Stimulated activated CD8-positive, alpha-beta memory T cell treated with anti-CD3 and anti-CD28 coated beads, Interleukin-7, amount 100 ng/mL, for 1 hour (primary cell): ENCODE measurements at places on chromosomes 1 and 21.

GRCh38 chr21:44884097-44884496 lies 10.6 kb upstream of the PTTG1IP start:
- no peak for DNase-seq

- DNase-seq: no peak
Observed at GRCh38 chr1:115091572-115091971, 2.3 kb upstream of the TSPAN2 start.

DNA sequence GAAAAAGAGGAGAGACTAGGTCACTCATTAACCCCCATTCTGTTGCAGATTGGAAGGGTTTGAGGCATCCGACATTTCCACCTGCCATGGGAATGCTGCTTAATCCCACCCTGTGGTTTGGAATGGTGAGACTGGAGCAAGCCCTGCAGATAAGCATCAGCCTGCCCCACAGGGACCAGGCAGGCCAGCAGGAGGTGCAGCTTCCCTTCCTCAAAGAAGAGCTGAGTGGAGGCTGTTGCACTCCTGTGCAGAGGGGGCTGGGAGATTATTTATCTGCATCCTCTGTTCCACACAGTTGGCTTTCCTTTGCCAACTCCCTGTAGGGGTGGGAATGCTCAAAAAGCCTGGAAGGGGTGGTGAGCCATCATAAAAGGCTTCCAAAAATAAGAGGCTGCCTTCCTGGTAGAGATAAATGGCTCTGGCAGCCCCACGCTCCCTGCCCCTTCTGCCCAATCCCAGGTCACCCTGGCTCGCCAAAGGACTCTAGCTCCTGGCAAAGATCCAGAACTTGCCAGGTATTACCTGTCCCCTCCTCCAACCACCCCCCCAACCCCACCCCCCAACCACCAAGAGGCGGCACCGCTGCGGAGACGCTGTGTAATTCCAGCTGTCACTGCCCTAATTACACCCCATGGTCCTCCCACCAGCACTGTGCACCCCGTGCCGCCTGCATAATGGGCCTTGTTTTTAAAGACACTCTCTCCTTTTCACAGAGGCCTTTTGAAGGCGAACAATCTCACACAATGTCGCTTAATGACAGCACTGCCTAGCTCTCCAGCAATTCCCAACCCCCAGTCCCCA lies 83.0 kb upstream of the ZC3H12A start:
- DNase-seq: no peak

DNA sequence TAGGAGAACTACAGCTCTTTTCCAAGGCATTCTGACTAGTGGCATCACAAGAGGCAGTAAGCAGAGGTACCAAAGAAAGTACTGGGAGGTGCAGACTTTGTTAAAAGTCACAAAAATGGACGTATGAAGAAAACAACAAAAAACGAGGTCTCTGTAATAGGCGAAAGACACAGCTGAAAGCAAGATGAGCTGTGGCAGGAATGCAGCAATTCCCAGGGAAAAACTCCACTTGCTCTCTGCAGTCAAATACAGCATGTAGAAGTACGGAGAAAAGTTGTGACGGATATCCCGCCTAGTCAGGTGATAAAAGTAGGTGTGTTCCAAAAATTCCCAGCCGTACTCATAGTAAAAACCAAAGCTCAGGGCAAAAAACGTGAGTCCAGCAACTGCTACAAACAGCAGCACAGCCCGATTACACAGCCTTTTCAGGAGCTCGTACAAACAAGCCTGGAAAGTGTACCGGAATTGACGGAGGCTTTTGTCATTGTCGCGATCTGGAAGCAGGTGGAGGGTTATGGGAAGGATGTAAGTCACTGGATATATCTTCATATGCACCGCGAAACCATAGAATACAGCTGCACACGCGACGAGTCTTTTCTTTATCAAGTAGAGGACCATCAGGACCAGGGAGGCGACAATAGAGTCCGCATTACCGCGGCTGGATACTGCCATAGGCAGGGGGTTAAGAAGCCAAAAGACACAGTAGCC lies 979 bp downstream of the PIGM start:
- DNase-seq: no peak

- no peak for DNase-seq
Observed at GRCh38 chr1:107434361-107434693, 293.5 kb downstream of the NTNG1 start.

DNA sequence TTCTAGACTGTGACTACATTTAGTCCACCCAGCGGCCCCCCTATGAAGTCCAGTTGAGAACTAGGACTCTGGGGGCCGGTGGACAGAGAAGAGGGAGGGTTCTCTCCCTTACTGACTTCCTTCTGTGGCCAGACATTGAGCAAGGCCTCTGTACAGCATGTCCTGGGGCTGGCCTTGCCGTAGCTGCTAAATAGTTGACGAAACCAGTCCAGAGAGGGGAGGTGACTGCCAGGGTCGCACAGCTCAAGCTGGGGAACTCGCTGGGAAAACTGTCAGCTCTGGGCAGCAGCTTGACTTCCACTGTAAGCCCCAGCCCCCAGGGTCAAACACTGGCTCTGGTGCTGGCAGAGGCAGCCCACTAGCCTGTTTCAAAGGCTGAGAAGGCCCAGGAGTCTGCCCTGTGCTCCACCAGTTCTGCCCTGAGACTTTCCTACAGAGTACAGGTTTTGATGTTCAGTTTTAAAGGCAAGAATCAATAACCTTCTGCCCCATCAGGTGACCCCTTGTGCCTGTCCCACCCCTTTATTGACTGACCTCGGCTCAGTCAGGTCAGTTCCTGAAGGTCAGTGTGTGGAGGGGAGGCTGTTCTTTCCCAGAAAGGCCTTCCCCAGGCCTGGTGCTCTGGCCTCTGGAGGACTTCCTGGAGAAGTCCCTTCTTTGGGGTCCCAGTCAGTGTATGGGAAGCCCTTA lies 14.1 kb downstream of the PCSK9 start:
- DNase-seq: no peak
